ENCODE measurements at places on chromosomes 7 and 10.

DNA sequence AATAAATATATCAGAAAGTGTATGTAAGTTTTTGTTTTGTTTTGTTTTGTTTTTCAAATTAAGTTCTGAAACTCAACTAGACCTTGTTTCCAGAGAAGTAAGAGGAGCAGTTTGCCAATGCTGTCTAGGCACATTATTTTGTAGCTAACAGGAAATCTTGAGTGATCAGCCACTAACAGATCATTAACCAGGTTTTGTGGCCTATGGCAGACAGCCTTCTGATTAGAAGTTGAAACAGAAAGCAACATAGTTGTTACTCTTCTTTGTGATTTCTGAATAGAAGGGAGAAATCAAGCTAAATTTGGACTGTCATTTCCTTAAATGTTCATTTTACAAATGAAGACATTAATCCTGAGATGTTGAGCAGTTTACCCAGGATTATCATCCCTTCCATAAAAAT is 142.6 kb downstream of the PLXDC2 start:
- no peak for DNase-seq

- no peak for DNase-seq
Observed at GRCh38 chr10:71790749-71791440, 17.6 kb upstream of the VSIR start.

DNA sequence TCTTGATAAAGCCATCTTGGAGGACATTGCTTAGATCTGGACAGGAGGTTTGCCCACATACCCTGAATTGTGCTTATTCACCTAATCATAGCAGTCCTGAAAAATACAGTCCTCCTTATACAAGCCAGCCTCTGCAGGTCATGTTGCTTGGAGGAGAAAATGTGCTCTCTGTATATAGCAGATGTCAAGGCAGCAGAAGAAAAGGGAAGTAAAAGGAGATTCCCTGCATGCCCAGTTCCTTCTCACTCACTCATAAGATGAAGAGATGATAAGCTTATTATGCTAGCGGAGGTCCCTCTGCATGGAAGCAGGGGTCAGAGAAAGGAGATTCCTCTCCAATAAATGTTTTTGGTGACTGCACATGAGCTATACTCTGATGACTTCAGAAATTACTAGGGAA is 458.8 kb upstream of the ZMIZ1 start:
- DNase-seq: no peak

- no peak for DNase-seq
Observed at GRCh38 chr7:69736126-69736810, 138.0 kb downstream of the AUTS2 start.

DNA sequence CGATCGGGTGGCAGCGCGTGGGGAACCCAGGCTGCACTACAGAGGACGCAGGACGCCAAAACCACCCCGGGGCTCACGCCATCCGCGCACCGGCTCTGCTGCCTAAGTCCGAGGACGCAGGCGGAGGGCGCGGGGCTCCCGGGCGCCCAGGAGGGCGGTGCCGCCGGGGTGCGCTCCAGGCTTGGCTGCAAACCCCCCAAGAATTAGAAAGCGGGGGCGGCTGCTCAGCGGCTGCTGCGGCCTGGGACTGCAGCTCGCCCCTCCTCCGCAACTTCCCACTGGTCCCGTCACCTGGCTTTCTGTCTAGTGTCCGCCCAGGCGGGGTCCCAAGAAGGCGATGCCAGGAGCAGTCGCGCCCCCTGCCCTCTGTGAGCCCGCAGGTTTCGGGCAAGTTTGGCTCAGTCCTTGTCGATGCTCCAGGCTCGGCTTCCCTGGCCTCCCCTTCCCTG is 1.7 kb upstream of the POU6F2 start:
- DNase-seq: no peak

DNA sequence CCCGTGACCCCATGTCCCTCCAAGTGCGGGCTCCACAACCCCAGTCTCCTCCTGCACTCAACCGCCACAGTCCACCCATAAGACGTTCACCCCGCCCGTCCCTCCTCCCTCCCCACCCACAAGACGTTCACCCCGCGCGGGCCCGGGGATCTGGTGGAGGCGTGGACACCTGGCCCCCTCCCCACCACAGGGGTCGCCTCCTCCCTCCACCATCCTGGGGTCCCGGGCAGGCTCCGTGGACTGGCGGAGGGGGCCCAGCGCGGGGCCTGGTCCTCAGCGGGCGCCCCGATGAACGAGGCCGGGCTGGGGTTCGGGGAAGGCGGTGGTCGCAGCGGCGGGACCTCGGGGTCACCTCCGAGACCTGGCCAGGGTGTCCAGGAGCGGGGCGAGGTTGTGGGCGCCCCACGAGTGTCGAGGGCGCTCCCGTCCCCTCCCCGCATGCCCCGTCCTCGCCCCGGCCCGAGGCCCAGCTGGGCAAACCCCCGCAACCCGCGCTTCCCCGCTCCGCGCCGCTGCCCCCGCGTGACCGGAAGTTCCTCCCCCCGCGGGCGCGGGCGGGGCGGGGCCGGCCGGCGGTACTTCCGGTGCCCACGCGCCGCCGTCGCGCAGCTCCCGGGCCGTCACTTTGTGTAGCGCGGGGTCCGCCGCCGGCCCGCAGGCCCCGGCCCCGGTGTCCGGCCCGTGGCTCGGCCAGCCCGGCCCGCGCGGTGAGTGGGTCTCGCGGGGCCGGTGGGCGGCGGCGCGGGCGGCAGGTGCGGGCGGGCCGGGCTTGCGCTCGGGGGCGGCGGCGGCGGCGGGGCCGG is at the start of gene ZNF316:
Gene ZNF316, plus strand, starts transcription at position 578 of the 803 bp plus-strand sequence. CDS start 5,092 bp downstream, outside the sequence.
- DNase-seq: no peak

DNA sequence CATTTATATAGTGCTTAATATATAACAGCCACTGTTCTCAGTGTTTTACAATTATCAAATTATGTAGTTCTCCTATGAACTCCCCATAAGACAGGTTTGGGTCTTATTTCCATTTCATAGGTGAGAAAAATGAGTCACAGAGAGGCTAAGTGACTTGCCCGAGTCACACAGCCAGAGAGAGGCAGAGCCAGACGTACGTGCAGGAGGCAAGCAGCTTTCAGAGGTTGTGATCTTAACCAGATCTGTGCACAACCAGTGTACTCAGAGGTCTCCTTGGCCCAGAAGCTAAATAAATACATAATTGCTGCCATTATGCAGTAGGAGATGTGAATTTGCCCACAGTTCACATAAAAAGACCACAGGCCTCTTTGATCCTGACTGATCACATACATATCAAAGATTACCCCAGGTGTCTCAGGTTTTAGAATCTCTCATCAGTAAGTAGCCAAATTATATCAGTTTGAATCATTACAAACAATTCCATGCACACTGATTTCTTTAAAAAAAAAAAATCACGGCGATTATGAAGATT is 304.7 kb upstream of the AOAH start:
- no peak for DNase-seq

DNA sequence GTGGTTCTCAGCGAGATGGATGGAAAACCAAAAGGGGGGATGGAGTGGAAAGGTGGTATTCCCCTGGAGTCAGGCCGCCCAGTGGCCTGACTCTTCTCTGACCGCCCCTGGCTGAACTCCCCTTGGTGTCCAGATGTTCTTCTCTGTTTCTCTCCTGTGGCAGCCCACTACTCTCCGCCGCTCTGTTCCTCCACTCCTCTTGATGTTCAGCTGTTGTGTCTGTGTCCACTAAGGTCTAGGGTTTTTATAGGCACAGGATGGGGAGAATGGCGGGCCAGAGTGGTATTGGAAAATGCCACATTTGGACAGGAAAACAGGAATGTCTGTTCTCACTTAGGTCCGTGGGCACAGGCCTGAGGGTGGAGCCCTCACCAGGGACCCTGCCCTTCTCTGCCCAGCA is 954.3 kb upstream of the MBL2 start:
- DNase-seq: no peak

DNA sequence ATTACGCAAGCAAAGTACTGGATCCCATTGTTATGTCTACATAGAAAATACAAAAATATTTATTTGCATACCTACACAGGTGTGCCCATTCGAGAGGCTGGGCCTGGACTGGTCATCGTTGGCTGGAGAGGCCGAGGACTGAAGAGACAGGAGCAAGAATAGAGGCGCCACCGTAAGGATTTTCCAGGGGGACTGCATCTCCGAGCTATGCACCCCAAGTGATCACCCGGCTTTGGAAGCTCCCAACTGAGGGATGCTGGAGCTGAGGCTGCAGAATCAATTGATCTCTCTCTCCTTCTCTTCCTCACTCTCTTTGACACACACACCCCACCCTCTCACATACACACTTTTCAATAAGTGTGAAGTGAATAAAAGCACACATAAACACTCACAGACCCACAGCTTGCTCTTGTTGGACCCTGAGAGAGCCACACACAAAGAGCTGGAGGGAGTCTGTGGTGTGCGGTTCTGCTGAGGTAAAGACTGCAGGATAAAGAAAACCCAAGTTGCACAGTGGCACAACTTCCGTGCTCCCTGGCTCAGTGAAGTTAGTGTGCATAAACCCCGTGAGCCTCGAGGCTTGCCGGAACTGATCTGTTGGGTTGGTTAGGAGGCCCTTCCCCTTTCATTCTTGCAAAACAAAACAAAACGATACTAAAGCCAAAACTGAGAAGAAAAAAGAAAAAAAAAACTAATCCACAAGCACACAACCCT is at the start of gene AOAH:
Gene AOAH, minus strand, starts transcription at position 544 of the 714 bp plus-strand sequence. Its CDS starts 346 bp downstream, at position 198.
- peak; percentile 79 for DNase-seq

- DNase-seq: peak; percentile 32
Observed at GRCh38 chr7:102890292-102890970, 22.4 kb upstream of the LRRC17 start.

GRCh38 chr7:44331682-44332081 is 6.3 kb upstream of the CAMK2B start:
- DNase-seq: no peak

DNA sequence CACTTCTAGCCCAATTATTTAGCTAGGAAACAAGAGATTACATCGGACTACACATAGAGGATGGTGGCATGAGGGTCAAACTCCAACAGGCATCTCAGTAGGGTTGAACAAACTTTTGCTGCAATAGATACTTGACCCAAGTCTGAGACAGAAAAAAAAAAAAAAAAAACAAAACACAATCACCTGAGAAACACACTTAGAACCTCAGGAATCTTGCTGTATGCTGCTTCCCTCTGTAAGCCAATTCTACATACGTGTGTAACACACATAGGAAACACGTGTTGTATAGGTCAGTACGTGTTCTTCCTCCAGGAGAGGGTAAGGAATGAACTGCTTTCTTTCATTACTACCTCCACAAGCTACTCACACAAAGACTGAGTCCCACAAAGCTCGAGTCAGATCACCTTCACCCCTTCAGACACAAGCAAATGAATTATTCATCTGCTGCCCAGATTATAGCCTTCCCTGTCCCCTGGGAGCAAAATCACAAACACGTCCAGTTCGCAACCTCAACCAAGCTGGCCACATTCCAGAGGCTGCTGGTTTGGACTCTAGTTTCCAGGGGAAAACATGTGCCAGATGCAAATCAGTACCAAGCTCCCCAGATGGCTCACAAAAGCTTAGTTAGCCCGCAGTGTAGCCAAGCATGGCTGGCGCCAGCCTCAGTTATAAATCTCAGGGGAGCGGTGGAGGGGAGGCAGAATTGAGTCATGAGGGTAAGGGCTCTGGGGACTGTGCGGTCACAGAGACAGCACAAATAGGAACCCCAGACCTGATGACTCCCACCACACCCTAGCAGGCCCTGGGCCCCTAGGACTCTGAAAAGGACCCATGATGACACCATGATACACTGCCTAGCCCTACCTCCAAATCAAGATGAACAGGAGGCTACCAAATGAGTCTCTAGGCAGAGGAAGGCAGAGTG is 15.1 kb downstream of the PSAP start:
- DNase-seq: no peak

GRCh38 chr10:26800468-26800867 is 60.3 kb downstream of the ABI1 start:
- no peak for DNase-seq

DNA sequence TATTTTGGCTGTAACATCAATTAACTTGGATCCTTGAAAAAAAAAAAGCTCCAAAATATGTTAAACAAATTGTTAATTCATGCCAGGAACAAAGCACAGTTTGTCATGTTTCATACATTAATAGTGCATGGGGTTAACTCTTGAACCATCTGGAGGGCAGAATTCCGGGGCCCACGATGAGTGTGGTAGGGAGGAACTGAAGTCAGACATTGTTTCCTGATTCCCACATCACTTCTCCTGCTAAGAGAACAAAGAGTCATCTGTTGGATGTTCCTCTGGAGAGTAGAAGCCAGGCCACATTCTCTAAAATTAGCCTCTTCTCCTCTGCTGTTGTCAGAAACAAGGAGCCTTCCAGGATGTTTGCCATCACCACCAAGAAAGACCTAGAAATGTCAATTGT is 54.6 kb downstream of the TMEM178B start:
- DNase-seq: no peak

GRCh38 chr7:104814671-104815400 is 199.2 kb upstream of the KMT2E start:
- DNase-seq: no peak

DNA sequence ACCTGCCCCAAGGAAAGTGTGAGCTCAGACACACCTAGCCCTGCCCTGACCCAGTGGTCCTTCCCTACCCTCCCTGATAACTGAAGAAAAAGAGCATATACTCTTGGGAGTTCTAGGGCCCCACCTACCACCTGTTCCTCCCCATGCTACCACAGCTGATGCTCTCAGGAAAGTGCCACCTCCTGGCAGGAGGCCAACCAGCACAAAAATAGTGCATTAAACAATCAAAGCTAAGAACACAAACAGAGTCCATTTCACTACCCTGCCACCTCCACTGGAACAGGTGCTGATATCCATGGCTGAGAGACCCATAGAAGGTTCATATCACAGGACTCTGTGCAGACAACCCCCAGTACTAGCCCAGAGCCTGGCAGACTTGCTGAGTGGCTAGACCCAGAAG is 288.6 kb upstream of the PHF14 start:
- DNase-seq: no peak

DNA sequence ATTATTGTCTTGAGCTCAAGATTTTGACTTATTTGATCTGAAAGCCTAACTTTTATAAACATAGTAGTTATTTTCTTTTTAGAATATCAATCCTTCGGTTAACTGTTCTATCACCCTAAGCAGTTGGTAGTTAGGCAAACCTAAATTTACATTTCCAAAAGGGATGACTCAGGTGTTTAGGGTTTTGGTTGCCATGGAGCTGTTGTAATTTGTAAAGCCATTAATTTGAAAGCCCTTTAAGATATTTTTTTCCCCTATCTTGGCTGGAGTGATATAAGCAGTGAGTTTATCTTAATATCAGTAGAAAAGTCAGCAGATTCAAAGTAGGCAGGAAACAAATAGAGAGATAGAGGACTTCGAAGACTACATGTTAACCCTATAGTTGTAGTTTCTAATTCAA is 1472.6 kb upstream of the CELF2 start:
- no peak for DNase-seq

DNA sequence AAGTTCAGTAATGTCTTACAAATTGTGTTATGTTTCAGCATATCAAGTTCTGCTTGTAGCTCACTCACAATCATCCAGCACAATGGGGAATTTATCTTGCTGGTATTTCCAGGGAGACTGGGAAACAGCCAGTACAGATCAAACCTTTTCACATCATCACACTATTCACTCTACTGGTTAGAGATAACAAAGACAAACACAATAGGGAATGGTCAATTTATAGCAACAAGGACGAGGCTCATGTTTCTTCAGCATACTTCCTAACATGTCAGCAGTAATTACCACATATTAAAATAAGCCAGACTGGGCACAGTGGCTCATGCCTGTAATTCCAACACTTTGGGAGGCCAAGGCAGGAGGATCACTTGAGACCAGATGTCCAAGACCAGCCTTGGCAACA is 38.3 kb downstream of the TOMM7 start:
- no peak for DNase-seq
